Smooth muscle cell of the umbilical artery (primary cell): ENCODE measurements at places on chromosomes 7 and 10. TPM values are rescaled to one million over a fixed set of nuclear protein-coding genes. Genes with fewer than 3 reads are reported as not detected.

The TMEM176B gene
- total RNA-seq, result not detected in 2 replicates

The LRIT1 gene
- total RNA-seq, result not detected in 2 replicates

The C10orf53 gene
- not detected in 2 replicates for total RNA-seq

The ABCB4 gene
- 0.14 and 0.30 TPM in 2 replicates for total RNA-seq

The HTR7 gene
- 11.0 and 22.9 TPM in 2 replicates for total RNA-seq

The PCGF5 gene
- 17.5 and 20.4 TPM in 2 replicates for total RNA-seq

The HNRNPH3 gene
- total RNA-seq, result 22.0 and 38.9 TPM in 2 replicates

The PNLIPRP1 gene
- not detected in 2 replicates for total RNA-seq

The PKD2L1 gene
- total RNA-seq, result not detected in 2 replicates

The ASAH2B gene
- total RNA-seq, result 3.3 and 4.3 TPM in 2 replicates

The AVPI1 gene
- total RNA-seq, result 10.6 and 11.0 TPM in 2 replicates

The EIF5AL1 gene
- total RNA-seq, result 0.30 and 0.46 TPM in 2 replicates
